ENCODE measurements at places on chromosomes 6 and 20.

GRCh38 chr6:56046576-56046975 is 171.2 kb upstream of the BMP5 start:
- no peak for DNase-seq

DNA sequence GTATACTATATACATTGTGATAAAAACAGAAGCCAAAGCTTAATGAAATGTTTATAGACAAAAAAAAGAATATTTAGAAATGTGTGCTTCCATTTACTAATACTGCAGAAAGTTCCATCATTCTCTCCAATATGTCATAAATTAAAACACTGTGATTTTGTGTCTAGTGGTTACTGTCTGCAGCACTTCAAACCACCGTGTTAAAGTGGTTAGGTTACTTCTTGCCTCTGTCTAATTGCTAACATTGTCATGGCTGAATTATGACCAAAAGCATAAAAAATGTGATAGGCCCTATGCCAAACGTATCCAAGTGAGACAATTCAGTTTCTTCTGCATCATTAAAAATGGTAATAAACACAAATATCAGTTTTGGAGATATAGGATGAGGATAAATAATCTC is 52.7 kb upstream of the CST5 start:
- DNase-seq: no peak

DNA sequence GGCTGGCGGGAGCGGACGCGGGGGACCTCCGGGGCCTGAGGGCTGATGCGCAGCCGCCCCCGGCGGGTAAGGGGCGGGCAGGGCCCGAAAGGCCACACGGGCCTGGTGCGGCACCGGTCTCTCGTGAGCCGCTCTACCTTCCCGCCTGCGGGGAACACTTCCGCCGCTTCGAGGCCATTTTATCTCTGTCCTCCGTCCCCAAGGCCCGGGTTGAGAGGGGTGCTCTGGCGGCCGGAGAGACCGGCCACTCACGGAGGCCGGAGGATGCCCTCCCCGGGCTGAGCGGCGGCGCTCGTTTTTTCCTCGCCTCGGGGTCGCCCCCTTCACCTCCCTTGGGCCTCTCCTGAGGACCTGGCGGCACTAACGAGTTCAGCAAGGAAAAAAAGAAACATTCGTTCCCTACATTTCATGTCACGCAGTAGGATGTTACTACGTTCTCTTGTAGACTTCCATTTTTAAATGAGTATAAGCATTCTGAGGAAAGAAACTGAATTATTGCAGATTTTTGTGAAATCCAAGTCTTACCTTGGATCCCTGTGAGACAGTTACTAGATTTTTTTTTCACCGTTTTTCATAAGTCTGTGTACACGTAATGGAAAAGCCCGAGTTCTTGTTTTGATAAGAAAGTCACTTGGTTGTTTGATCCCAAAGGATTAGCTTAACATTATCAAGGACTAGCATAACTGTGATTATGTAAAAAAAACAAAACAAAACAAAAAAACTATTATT is 575 bp downstream of the WTAP start:
- DNase-seq: no peak

GRCh38 chr20:23251779-23252178 is 98.8 kb upstream of the NXT1 start:
- DNase-seq: no peak

GRCh38 chr6:12866422-12867029 is 150.0 kb downstream of the PHACTR1 start:
- DNase-seq: no peak

- DNase-seq: no peak
Measured at GRCh38 chr6:90186637-90187371, 109.8 kb downstream of the BACH2 start.

DNA sequence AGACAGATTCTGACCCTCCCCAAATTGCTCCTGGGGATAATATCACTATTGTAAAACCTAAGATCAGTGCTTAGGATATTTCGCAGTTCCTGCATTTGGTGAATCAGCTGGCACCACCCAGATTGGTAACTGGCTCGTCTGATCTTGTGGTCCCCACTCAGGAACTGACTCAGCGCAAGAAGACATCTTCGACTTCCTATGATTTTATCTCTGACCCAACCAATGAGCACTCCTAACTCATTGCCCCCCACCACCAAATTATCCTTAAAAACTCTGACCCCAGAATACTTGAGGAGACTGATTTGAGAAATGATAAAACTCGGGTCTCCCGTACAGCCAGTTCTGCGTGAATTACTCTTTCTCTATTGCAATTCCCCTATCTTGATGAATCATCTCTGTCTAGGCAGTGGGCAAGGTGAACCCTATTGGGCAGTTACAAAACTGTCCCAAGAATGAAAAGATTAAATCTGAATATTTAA is 55.7 kb upstream of the PRND start:
- DNase-seq: no peak

DNA sequence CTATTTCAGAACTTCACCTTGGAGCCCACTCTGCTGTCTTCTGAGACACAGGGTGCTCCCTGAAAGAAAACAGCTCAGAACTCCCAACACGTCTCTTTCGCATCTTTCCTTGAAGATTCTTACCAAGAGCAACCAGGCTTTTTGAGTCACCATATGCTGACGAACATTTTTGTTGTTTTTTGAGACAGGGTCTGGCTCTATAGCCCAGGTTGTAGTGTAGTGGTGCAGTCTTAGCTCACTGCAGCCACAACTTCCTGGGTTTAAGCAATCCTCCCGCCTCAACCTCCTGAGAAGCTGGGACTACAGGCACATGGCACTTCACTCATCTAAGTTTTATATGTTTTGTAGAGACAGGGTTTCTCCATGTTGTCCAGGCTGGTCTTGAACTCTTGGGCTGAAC is 68.5 kb downstream of the TRMT11 start:
- no peak for DNase-seq

- DNase-seq: no peak
Measured at GRCh38 chr20:51494241-51495110, 48.0 kb downstream of the NFATC2 start.

DNA sequence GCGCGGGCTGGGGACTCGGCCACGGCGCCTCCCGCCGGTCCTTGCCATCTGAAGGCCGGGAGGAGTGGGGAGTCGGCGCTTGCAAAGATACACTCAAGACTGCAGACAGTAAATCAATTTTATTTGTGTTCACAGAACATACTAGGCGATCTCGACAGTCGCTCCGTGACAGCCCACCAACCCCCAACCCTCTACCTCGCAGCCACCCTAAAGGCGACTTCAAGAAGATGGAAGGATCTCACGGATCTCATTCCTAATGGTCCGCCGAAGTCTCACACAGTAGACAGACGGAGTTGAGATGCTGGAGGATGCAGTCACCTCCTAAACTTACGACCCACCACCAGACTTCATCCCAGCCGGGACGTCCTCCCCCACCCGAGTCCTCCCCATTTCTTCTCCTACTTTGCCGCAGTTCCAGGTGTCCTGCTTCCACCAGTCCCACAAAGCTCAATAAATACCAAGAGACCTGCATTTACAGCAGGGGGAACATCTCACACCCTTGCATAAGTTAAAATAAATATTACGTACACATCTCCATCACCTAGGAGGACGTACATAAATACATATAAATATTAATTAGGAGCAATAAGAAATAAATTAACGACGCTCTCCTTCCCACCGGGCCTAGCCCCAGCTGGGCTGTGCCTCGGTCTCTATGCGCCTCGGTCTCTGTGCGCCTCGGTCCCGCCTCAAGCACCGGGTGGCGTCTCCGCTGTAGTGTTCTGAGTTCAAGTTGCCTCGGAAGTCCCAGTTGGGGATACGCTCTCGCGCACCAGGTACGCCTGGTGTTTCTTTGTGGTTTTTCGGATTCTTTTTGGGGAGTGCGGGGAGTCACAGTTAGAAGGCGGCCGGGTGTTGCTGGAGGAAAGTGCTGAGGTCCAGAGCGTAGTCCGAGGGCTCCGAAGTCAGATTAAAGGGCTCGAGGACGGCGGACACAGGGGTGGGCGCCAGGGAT is 889 bp upstream of the FLOT1 start:
- no peak for DNase-seq

DNA sequence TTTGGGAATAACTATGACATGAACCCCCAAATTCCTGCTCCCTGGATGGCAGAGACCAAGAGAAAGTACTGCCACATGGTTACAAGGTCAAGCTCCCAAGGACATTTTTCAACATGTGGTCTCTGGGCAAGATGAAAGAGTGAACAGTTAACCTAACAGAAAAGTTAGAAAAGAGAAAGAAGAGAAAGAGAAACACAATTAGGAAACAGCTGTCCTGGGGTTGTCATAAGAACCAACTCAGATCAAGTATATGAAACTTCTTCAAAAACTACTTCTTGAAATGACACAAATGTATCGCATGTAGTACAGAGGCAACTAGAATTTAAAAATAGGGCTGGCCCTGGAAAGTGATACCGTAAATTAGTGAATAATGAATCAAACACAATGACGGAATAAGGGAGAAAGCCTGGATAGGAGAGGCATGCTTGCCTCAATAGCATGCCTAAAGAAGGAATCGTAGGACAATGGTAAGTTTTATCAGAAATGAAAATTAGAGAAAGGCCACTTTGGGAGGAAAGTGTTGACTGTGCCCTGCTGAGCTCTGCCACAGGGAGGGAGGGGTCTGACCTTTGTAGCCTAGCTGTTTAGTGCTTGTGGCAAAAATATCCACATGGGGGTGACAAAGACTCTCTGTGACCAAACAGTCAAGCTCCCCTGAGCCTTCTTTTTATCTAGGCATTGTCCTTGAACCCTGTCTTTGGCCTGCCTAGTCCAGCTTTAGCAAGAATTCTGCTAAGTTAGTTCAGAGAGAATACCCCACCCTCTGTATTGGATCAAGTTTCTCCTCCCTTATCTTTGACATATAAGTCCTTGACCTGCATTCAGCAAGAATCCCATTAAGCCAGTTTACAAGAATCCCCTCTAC is 4.3 kb upstream of the DCBLD1 start:
- DNase-seq: no peak

DNA sequence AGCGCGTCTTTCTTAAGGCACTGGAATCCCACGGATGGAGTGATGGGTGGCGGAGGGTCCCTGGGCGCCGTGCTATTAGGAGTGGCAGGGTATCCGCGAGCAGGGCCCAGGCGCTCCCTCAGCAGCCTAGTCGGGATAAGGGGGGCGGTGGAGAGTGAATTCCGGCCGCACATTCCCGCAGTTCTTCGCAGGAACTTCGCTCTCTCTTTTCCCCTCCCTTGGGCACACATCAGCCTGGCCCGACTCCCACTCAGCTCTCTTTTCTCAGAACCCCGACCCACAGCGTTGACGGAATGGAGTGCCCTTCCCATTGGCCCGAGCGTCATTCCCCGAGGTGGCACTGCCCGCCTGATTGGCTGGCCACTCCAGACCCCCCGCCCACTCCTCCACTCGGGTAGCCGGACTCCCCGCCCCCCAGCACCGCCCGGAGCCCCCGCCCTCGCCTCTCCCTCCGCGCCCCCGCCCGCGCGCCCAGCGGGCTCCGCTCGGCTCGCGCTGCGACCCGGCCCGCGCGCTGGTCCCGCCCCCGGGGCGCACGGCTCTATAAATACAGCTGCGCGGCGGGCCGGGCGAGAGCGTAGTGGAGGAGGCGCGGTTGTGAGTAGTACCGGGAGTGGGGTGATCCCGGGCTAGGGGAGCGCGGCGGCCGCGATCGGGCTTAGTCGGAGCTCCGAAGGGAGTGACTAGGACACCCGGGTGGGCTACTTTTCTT is at the start of gene ID4:
Gene ID4, plus strand, starts transcription at position 572 of the 712 bp plus-strand sequence. CDS start 385 bp downstream, outside the sequence.
- DNase-seq: no peak

DNA sequence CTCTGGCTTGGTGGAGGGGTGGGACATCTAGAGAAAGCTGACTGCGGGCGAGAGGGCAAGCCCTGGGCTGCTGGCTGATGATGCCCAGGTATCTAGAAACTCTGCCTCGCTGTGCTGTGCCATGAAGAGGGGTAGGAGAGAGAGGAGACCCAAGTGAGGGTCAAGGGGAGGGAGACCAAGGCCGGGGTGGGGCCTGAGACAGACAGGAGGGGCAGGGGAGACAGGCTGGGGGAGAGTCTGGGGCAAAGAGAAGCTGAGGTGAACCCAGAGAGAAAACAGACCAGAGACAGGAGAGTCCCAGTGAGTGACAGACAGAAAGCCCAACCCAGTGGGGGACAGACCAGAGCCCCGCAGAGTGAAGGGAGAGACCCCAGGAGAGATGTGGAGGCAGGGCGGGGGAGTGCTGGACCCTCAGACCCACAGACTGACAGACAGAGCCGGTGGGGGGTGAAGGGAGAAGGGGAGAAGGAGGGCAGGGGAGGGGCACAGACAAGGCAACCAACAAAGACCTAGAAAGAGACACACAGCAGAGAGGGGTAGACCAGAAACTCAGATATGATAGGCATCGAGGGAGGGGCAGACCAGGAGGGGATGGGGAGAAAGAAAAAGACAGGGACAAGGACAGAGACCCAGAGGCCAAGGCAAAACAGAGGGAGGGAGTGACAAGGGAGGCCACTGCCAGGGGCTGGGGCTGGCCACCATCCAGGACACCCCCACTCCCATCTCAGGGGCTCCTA is 5.9 kb downstream of the TEAD3 start:
- no peak for DNase-seq

DNA sequence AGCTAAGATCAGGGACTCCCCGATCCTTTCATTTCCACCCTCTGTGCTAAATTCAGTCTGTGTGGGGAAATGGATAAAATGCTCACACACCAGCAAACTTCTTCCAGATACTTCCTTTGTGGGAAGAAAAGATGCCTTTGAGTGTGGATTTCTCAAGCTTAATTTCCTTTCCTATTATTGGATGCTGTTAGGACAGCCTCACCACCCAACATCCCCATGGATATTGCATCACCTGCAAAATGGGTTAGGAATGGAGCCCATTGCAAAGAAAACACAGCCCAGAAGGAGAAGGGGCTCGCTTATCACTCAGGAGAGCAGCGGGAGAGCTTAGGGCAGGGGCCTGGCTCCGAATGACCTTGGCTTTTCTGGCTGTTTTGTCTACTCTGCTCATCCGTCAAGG is 272.2 kb downstream of the CDC5L start:
- DNase-seq: no peak

DNA sequence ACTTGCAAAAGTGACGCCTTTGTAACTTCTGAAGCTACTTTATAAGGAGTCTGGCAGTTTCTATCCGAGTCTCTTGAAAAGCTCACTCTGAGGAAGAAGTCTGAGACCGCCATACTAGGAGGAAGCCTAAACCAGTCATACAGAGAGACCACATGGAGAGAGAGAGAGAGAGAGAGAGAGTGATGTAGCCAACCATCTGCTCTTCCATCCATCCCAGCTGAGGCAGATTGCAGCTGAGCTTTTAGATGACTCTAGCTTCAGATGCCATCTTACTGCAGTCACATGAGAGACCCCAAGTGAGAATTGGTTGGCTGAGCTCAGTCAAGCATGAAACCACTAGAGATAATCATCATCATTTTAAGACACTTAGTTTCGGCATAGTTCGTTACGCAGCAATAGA is 15.0 kb upstream of the DTNBP1 start:
- DNase-seq: no peak

- DNase-seq: no peak
Measured at GRCh38 chr6:39891976-39892375, 42.3 kb downstream of the MOCS1 start.

GRCh38 chr6:87870556-87870955 is 168.5 kb upstream of the AKIRIN2 start:
- no peak for DNase-seq

GRCh38 chr6:27810768-27811450 is 101.3 kb downstream of the OR2B2 start:
- no peak for DNase-seq

- DNase-seq: no peak
Measured at GRCh38 chr6:165615636-165616035, 47.4 kb downstream of the PDE10A start.

GRCh38 chr20:24766826-24767622 is 182.0 kb upstream of the CST7 start:
- DNase-seq: no peak

GRCh38 chr6:31394381-31394780 is 9.0 kb upstream of the MICA start:
- no peak for DNase-seq
